ENCODE measurements at places on chromosomes 13 and 19.

DNA sequence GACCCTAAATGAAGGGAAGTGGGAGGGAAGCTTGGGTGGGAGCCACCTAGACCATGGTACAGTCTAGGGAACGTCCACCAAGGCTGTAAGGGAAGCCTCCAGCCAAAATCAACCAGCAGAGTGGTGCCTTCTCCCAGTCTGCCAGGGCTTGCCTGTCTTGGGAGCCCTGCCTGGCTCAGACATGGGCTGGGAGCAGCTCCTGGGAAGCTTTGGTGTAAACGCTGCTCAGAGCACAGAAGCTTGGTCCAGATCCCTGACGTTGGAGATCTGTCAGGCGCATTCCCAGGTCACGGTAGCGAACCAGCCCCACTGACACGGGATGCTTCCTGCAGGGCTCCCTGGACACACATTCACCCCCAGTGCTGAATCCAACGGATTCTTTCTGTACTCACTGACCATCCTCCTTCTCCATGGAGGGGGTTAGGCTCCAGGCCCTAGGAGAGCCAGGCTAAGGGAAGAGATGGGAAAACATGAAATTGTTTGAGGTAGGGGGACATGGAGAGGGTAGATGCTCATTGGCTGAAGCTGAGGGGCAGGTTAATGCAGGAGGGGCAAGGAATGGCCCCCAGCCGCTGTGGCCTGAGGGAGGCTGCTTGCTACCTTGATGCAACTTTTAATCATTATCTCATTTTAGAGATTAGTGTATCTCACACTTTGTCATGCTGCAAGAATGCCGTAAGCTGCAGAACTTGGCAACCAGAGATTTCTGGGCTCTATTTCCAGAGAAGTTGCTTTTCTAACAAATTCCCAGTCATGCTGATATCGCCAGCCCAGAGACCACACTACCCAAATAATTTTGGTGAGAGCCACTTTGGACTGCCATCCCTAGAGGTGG lies 195.8 kb downstream of the UQCRFS1 start:
- DNase-seq, result no peak

DNA sequence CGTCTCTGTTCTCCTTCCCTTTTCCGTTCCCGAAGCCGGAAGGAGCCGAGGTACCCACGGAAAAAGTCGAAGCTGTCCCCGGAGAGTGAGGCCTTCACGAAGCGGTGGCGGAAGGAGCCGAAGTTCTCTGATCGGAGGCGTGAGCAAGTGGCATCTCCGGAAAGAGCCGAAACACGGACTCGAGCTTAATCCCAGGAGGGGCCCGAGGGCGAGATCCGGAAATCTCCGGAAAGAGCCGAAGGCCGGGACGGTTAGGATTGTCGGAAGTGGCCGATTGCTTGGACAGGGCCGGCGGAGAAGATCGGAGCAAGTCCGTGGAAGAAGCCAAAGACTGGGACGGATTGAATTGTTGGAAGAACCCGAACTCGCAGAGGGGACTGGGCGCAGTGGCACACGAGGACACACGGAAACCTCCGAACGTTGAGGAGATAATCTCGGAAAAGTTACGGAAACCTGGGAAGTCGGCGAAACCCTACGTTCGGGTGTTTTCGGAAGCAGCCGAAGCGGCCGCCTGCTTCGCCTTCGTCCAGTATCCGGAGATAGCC lies 440 bp upstream of the U2AF2 start:
- DNase-seq, result peak; percentile 100

GRCh38 chr13:41675306-41675705 lies 218.0 kb downstream of the RGCC start:
- DNase-seq, result peak; percentile 59

DNA sequence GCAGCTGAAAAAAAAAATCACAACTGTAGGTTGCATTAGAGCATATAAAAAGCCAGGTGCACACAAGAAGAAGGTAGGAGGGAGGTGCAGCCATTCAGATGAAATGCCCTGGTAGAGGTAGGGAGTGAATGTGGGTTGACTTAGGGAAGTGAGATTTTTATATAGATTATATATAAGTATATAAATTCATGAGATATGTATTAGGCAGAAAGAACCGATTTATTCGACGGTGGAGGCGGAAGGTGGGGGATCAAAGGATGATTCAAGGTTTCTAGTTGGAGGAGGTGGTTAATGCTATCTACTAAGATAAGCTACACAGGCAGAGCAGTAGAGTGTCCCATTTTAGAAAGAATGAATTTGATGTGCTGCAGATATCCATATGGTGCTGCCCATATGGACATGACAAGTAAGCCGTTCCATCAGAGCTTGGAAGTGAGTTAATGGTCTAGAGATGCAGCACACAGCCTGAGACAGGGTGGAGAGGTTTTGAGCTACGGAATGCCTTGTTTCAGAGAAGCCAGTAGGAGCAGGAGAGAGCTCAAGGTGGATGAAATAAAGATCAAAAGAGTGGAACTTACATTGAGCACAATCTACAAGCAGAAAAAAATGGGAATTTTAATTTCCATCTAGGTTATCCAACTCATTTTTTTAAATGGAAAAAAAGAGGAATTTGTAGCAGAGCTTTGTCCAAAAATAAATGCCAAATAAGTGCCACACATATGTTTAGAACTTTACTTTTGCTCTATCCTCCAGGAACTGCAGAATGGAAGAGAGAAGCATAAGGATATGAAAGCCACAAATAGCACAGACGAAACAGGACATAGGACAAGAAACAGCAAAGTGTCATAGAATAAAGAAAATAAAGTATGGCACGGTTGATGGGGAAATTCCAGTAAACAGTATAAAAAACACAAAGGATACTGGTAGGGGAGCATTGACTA lies 177.3 kb downstream of the PCDH9 start:
- no peak for DNase-seq

GRCh38 chr13:99819967-99820366 lies 151.6 kb downstream of the ZIC5 start:
- no peak for DNase-seq

DNA sequence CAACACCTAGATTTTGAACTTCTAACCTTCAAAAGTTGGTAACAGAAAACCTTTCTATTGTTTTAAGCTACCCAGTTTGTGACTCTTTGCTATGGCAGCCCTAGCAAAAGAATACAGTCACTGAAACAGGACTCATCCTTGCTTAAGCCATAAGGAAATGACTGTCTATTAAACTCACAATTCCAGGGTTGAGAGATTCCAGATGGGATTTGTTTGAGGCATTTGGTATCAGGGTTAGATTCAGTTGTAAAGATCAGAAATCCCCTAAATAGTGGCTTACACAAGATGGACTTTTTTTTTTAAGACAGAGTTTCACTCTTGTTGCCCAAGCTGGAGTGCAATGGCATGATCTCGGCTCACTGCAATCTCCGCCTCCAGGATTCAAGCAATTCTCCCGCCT lies 41.1 kb upstream of the RGCC start:
- no peak for DNase-seq

GRCh38 chr19:1809678-1810077 lies 2.4 kb downstream of the ATP8B3 start:
- DNase-seq, result no peak

GRCh38 chr13:94617389-94618000 lies 15.8 kb downstream of the GPR180 start:
- peak; percentile 36 for DNase-seq

- no peak for DNase-seq
Observed at GRCh38 chr13:21734961-21735360, 64.1 kb downstream of the FGF9 start.

GRCh38 chr13:45441633-45442032 lies 23.1 kb upstream of the COG3 start:
- DNase-seq, result peak; percentile 40

DNA sequence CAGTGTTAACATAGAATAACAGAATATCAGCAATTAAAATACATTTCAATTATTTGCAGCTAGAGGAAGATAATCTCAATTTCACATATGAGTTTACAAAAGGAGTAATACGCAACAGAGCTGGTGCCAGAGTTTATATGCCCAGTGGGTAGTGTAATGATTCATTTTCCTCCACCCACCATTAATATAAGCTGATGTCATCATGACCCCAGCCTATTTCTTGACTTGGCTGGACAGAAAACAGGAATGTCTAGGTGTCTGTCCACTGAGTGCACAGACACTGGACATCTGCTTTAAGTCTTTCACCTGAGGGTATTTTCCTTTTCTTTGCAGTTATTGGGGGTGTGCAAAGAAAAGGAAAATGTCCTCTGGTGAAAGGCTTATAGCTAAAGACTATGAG lies 335.5 kb downstream of the TBC1D4 start:
- DNase-seq, result no peak

GRCh38 chr19:40700083-40700482 lies 9.6 kb upstream of the NUMBL start:
- no peak for DNase-seq

DNA sequence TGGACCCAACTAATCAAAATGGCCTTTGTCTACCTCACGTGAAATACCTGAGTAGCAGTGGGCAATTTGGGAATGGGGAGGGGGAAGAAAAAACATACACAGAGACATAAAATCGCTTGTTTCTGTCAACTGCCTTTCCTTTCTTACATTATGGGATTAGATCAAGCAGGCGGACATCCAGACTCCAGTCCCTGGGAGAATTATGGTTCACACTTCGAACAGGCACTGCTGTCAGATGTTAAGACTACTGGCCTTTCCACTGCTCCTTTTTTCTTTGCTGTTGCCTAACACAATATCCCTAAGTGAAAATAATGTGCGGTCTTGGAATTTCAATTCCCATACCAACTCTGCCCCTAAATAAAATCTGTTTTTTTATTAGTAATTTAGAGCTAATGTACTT lies 1719.7 kb upstream of the SLC10A2 start:
- peak; percentile 2 for DNase-seq

DNA sequence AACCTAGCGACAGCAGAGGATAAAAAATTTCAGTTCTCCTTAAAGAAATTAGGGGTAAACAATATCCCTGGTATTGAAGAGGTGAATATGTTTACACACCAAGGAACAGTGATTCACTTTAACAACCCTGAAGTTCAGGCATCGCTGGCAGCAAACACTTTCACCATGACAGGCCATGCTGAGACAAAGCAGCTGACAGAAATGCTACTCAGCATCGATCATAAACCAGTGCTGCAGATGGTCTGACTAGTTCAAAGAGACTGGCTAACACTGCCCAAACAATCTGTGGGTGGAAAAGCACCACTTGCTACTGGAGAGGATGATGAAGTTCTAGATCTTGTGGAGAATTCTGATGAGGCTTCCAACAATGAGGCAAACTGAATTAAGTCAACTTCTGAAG lies 19.9 kb upstream of the ACOD1 start:
- DNase-seq, result no peak

GRCh38 chr19:6061376-6062130 lies 48.7 kb downstream of the RFX2 start:
- no peak for DNase-seq

GRCh38 chr19:5863030-5863665 lies 7.2 kb downstream of the FUT5 start:
- no peak for DNase-seq

GRCh38 chr13:110390567-110390966 lies 83.5 kb downstream of the COL4A2 start:
- peak; percentile 97 for DNase-seq

DNA sequence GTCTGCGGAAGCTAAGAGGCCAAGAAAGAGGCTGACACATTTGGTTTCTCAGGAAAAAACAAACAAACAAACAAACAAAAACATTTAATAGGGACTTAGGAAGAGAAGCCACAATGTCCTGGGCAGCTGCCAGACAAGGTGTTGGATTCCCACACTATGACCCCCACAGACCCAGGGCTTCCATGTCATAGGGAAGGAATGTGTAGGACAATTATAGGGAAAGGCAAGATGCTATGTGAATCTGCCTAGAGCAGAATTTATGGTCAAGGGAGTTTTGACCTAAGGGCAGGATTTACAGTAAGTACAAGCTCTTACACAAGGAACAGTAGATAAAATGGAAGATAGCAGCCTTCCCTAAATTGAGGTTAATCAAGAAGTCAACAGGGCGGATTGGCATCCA lies 9.1 kb upstream of the CDADC1 start:
- DNase-seq, result no peak

DNA sequence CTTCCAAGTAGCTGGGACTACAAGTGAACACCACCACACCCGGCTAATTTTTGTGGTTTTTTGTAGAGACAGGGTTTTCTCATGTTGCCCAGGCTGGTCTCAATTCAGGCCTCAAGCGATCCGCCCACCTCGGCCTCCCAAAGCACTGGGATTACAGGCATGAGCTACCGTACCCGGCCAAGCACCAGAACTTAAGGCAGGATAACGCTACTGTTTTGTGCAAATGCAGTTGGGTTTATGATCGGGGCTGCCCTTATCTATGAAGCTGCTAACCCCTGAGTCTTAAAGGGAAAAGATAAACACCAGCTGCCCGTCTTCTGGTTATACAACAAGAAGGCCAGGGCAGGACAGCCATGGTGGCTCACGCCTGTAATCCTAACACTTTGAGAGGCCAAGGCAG lies 12.6 kb upstream of the TM6SF2 start:
- DNase-seq, result no peak

DNA sequence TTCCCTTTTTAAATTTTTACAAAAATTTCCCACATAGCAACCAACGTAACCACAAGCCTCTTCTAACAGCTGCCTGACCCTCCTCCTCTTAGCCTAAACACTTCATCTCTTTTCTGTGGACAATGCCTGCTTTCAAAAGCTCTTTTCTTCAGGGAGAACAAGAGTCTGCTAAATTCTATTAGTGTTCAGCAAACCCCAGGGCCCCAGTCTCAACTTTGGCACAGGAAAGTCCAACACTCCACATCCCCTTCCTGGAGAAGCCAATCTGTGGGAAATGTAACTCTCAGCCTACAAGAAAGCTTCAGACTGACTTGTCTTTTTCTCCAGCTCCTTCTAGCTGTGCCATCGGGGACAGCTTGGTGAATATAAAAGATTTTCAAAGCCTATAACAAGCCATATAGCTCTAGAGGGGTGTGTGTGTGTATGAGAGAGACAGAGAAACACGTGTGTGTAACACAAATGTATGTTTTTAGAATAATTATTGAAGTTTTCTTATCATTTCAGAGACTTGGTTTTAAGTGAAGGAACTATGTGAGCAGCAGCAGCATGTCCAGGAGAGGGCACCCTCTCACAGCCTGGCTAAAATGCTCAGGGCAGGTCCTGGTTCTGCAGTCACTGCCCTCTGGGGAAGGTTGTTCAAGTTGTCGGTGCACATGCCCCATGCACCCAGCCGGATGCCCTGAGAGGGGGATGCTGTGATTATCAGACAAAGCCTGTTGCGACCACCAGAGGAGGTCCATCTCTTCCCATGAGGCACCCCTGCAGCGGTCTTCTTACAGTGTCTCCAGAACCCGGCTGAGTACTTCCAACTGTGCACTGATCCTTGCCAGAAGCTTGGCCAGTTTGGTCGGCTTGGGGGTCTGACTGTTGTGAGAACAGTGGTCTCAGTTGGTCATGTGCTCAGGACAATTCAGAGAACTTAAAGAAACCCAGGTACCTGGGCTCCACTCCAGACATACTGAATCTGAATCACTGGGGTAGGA lies 34.4 kb downstream of the CCDC70 start:
- DNase-seq, result peak; percentile 71

DNA sequence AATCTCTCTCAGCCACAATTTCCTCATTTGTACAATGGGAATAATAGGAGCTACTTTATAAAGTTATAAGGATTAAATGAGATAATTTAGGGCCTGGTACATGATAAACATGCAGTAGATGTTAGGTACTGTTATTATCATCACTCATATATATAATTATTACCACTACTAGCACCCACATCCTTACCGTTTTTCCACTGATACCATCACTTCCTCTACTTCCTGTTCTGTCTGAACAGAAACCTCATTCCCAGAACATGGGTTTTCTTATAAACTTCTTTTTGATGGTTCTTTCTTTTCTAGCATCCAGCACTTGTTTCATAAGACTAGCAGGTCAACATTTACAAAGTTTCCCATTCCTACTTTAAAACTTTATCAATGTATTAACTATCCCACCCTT lies 6.3 kb downstream of the CDADC1 start:
- DNase-seq, result no peak

All from cardiac fibroblast (primary cell).